ENCODE measurements at places on chromosomes 4 and X.

DNA sequence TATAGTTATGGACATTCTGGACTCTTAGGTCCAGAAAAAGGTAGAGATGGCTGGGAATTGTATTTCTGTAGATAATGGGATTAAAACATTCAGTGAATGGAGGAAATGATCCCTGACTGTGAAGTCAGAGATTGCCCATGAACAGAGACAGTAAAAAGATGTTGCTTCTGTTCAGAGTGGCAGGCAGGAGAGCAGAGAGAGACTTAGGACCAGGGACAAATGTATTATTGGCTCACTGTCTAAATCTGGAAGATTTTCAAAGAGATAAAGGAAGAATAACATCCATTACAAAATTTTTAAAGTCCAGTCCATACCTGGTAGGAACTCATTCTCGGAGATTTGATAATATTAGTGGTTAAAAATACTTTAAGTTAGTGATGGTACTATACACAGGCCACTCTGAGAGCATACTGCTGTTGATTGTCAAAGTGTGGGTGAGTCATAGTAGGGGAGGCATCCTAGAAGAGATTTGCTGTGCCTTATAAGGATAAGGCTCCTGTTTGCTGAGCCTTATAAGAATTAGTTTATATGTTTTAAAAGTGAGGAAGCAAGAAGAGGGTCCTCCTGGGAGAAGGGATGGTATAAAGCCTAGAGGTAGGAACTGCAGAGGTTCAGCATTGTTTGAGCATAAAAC, 53.0 kb downstream of the JADE3 start:
- DNase-seq, result no peak

- DNase-seq, result no peak
These were observed 100.1 kb upstream of the SCML1 start for GRCh38 chrX:17637235-17637634.

GRCh38 chrX:70613295-70613694, 168.7 kb downstream of the DLG3 start:
- no peak for DNase-seq

DNA sequence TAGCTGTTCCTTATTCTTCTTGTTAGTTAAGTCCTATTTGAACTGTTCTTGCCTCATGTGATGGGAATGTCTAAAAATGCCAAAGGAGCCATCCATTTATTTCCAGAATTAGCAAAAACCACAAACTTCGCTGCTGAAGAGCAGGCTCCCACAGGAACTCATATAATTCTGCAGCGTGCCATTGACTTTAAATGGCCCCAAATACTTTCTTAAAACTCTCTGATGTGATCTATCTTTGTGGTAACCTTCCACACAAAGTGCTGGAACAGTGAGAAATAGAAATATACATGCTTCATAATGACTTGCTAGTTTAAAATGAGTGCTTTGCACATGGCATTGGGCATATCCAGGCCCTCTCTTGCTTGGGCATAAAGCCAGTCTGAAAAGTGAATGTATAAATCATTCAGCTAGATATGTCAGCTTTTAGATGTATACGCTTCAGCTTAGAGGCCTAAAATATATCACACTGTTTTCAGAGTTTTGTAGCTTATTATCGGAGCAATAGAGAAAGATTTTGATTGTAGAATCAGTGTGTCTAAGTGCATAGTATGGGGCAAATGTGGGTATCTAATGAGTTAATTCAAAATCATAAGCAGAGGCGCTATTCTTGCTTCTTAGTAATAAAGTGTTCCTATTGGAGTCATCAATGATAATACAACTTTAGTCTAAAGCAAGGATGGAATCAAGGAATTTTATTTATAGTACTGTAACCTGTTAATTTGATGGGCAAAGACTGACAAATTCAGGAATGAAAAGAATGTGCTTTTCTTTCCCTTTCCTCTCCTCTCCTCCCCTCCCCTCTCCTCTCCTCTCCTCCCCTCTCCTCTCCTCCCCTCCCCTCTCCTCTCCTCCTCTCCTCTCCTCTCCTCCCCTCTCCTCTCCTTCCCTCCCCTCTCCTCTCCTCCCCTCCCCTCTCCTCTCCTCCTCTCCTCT, 392.2 kb upstream of the ZFP42 start:
- DNase-seq, result no peak

DNA sequence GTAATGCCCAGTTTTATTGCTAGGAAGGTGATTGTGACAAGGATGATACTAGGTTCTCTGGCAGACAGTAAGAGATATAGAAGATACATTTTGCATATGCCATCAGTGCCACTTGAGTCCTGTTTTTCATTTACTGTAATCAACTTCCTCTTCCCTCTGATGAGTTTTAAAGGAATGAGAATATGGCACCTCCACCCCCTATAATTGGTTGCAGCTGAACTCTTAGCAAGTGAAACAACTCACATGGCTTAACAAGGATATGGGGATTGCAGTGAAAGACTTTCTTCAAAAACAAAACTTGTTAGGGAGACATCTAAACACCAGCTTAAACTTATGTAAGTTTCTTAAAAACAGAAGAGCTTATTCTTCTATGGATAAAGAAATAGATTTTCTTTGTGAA, 90.0 kb downstream of the AREG start:
- no peak for DNase-seq

GRCh38 chr4:25031077-25031621, 403 bp upstream of the LGI2 start:
- no peak for DNase-seq

DNA sequence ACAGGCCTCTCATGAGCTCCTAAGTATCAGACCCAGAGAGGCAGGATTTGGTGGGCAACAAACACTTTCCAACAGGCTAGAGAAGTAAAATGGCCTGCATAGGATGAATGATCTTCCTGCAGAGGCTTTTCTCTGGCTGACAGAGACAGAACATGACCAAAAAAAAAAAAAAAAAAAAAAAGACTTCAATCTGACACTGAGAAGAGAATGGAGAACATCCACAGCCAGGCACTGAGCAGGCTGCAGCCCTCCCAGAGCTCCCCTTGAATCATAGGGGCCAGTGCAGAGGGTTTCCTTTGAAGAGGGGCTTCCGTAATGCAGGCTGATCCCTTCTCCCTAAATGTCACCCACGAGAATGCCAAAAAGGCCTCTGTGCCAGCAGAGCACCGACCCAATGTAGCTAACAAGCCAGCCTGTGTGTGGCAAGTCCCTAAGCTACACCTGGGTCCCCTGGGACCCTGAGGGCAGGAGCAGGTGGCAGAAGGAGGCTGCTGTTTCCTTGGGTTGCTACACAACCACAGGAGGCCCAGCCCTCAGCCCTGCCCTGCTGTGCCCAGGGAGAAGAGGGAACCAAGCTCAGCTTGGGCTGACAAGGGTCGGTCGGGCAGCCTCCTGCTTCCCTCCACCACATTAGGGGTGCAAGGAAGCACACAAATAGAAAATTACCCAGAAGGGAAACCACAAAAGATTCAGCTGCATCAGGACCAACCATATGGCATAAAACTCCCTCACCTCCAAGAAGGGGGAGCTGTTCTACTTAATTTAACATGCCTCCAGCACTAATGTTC, 55.6 kb downstream of the MAP7D2 start:
- no peak for DNase-seq

GRCh38 chr4:2300431-2301224, 38.7 kb upstream of the MXD4 start:
- DNase-seq, result peak; percentile 18

GRCh38 chr4:71785959-71786358, 2.1 kb upstream of the GC start:
- DNase-seq, result no peak

DNA sequence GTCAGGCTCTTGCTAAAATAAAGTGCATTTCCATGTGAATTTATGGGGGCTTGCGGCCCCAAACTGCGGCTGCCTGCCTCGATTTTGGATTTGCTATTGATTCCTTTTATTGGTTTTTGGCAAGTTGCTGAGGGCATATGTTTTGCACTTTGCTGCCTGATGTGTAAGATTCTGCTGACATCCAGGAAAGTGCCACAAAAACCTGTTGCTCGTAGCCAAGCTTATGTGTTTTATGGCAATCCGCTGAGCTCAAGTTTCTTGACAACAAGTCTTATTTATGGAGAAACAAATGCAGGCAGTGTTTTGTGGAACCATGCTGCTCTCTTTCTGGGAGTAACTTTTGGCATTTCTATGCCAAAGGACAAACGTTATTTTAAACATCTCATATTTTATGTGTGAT, 97.3 kb upstream of the DDIT4L start:
- DNase-seq, result no peak

- no peak for DNase-seq
These were observed 167.9 kb downstream of the PRDM5 start for GRCh38 chr4:120754590-120754989.

DNA sequence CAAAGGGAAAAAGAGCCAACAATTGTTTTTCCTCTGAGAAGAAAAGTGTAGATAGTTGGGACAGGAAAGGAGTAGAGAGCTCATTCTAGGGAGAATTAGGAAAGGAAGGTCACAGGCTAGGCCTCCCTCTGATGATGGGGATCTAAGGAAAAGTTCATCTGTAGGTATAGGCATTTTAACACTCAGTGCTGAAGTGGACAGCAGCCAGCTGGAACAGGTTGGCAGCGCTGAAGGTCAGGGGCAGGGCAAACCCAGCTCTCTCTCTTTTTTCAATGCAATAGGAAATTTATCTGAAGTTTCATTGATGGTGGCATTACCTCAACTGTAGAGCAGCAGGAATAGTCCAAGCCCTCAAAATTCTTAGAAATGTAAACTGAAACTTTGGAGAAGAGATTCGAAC, 98.5 kb upstream of the ETNPPL start:
- DNase-seq, result no peak

- DNase-seq, result no peak
These were observed 543.9 kb upstream of the MAGEB2 start for GRCh38 chrX:29671421-29671820.

DNA sequence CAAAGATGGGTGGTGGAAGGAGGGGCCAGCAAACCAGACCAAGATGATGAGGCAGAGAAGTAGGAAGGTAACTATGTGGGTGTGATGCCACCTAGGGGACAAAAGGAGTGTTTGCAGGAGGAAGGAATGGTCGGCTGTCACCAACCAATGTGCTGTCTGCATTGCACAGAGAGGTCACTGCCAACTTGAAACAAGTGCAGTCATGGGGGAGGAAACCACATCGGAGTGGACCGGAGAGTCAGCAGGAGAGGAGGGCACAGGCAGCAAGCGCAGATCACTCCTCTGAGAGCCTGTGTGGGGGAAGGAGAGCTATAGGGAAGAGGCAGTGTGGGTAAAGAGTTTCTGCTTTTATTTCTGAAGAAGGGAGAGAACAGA, 38.5 kb upstream of the FGFBP2 start:
- DNase-seq, result peak; percentile 57

DNA sequence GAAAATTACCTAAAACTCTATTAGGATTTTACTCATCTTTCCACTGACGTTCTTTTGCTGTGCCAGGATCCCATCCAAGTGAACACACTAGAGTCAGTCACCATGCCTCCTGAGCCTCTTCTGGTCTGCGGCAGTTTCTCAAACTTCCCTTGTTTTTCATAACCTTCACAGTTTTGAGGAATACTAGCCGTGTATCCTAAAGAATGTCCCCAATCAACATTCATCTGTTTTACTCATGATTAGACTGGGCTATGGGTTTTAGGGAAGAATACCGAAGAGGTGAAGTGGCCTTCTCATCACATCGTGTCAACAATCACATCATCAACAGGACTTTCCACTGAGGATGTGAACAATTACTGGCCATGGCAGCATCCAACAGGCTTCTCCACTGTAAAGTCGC, 4.8 kb downstream of the LRP2BP start:
- no peak for DNase-seq

DNA sequence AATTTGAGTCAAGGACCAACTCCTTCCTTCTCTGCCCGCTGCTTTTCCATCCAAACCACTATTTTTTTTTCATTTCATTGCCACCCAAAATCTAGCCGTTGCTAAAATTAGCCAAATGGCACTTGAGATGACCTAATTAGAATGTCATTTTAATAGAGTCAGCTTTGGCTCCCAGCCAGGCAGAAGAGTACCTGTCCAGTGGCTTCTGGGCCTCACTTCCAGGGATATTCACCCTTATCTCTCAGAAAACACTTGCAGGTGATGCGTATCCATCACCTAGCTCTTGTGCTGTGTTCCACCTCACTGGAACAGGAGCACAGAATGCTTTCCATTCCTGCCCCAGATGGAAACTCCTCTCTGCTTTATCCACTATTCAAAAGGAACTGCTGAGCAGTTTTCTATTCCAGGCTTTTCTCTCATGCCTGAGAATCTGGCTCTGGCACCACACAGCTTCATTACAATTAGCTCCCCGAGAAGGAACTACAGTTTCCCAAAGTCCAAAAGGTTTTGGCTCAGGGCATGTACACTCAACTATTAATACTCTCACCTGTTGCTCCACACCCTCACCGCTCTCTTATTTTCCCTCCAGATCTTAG, 18.5 kb downstream of the MAGEA9B start:
- DNase-seq, result no peak

GRCh38 chr4:7043284-7044136, at the start of gene TADA2B:
Gene TADA2B (plus strand): TSS chr4:7043372. CDS start chr4:7043580, 208 bp downstream.
- DNase-seq, result peak; percentile 63

DNA sequence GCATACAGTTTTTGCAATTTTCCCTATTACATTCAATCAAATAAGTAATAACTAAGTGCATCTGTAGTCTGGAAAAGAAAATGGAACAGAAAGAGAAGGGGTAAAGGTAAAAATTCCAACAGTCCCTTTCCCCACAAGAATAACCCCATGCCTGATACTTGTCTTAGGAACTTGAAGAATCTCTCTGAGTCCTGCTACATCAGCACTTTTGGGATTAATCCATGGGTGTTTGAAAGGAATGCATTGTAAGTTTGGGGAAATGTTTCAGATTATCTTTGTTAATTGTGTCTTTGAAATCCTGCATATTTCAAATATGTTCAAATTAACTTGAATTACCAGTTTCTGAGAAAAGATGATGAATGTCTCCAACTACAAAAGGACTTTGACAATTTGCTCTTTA, 667.3 kb upstream of the PRKX start:
- DNase-seq, result no peak

GRCh38 chr4:82839624-82840023, 41.0 kb upstream of the SCD5 start:
- DNase-seq, result no peak

DNA sequence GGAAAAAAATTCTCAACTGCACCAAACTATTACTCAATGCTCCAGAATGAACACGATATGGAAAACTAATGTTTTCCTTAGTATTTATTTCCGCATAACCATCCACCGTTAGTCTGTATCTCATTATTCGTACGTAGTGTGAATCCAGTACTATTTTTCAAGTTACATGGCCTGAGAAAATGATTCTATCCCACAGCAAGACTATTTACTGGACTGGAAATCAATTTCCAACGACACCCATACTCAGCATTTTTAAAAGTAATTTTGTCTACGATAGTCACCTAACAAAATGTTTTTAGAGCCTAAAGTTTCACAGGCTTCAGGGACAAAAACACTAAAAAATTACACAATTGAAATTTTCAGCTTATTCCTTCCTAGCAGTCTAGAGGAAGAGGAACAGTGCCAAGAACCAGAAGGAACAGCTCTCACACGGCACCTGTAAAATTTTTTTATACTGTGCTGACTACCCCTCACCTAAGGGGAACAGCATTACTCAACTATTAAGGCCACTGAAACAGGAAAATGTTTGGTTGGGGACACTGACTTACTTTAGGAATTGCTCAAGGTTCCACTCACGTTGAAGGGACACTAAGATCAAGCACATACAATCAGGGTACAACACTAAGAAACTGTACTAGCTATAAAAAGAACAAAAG, 9.6 kb downstream of the UBE2D3 start:
- DNase-seq, result no peak
